ENCODE measurements at places on chromosomes 7 and 10.

DNA sequence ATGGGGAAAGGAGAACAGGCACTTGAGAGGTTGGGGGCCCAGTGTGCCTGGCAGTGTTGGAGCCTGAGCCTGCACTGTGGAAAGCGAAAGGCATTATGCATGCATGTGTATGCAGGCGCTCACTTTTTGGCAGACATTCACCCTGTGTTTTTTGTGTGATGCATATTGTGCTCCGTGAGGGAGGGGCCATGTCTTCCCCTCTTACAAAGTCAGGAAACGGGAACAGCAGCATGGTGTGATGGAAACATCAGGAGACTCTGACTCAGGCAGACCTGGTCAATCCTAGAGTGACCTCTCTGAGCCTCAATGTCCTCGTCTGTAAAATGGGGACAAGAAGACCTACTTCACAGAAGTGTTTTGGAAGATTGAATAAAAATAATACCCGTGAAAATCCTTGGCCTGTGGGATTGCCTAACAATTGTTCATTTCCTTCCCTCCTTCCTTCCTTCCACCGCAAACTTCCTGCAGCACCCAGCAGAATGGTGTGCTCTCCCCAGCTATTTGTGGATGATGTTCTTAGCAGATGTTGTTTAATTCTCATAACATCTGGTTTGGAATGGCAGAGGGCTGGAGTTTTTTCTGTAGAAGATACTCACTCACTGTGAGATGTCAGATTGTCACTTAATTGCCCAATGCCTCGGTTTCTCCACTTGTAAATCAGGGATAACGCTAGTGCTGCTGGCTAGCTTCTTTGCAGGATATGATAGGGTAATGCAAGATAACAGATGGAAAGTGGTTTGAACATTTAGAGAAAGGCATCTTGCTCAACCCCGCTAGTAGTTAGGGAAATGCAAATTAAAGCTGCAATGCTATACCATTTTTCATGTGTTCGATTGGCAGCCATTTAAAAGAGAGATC, 39.8 kb downstream of the CDH23 start:
- DNase-seq = no peak

GRCh38 chr7:36473454-36474282, 84.0 kb downstream of the ANLN start:
- peak; percentile 3 for DNase-seq

DNA sequence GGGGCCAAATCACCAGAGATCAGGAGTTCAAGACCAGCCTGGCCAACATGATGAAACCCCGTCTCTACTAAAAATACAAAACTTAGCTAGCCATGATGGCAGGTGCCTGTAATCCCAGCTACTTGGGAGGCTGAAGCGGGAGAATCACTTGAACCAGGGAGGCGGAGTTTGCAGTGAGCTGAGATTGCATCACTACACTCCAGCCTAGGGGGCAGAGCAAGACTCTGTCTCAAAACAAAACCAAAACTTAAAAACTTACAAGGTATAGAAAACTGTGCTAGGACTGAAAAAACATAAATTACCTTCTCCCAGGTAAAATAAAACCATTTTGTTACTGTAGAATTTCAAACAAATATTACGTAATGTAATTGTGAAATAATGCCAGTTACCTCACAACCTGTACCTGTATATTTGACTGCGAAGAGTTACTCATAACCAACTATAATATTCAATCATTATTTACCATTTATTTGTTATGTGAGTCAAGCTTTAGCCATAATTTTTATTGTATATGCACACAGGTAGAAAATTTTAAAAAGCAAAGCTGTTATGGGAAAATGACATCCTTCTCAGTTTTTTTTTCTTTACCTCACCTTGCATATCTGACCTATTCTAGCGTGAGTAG, 180.9 kb downstream of the SEMA3A start:
- DNase-seq = no peak

DNA sequence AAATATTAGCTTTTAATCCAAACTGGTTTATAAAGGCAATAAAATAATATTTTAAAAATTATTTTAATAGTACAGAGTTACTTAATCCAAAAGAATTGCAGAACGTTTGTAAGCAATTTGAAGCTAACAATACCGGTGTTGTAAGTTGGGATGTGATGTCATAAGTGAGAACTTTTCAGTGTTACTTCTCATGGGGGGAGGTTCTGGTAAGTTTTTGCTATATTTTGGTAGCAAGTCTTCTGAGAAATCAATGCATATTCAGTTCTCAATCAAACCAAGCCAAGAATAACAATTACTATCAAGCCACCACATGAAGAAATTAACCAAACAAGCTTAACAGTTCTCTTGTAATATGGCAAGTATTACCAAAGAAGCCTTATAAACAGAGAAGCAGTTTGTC, 147.1 kb upstream of the ASAH2 start:
- DNase-seq = no peak

- DNase-seq = no peak
These were observed 343.4 kb downstream of the PRPF18 start for GRCh38 chr10:13930120-13930519.

DNA sequence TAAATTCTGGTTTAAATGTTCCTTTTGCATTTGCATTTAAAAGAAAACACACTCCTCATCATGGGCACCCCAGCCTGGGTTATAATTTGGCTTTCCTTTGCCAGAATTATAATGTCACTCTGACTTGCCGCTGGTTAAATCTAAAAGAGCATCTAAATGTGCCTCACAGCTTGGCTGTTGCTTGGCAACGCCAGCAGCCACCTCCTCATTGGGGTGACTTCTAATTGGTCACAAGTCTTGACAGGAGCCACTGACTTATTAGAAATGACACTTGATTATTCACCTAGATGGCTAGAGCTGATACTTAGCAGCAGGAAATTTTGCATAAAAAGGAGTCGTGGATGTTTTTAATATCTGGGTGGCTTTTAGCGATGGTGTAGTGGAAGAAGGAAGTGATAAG, 114.3 kb downstream of the TBXAS1 start:
- no peak for DNase-seq

DNA sequence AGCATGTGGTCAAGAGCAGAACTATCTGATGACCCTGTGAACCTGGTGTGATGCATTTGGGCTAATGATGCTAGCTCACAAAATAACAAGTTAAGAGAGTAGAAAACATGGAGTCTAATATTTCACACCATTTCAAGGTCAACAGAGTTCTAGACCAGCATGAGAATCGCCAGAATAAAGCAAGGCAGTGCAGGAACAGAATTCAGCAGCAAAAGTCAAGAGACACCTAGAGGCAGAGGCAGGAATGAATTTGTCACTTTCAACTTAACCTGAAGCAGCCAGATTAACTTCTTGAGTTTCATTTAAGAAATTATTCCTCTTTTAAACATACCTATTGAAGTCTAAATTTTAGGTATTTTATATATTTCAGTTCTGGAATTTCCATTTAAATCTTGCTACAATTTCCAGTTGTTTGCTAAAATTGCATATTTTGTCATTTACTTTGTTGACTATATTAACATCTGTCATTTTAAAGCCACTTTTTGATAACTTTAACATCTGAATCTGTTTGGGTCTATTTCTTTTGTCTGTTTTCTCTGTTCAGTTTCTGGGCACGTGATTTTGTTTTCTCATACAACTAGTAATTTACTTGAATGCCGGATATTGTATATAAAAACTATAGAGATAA, 44.2 kb upstream of the PRSS58 start:
- DNase-seq = no peak

DNA sequence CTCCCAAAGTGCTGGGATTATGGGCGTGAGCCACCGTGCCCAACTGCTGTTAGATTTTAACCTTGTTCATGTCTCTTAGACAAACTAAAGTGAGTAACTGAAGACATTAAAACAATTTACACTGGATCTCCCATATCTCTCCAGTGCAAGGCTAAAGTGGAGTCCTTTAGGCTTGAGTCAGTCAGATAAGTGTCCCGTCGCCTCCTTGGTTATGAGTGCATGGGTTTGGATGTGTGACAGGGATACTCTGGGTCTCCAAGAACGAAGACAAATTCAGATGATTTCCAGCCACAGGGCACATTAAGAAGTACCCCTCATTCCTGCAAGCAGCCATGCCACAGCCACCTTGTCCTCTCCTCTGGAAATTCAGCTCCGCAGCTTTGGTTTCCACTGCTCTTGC, 66.1 kb upstream of the PDZD8 start:
- no peak for DNase-seq

- DNase-seq = no peak
These were observed 261.1 kb downstream of the AUTS2 start for GRCh38 chr7:69859342-69859741.

GRCh38 chr7:87411186-87411585, 64.3 kb downstream of the ABCB4 start:
- DNase-seq = no peak

DNA sequence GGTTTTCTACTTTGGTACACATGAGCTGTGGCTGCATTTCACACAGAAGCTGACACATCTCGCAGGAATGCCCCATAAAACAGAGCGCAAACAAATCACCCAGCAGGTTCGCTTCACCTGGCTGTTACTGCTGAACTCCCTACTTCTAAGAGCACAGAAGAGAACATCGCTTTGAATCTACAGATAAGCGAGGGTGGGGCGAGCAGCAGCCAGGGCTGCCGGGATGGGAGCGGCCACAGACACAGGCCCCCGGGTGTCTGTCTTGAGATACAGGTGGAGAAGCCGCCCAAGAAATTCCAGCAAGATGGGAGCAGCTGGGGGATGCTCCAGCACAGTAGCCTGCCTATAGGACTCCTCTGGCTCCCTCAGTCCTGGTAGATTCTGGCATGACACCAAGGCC, 27.4 kb downstream of the OGDHL start:
- DNase-seq = no peak

- no peak for DNase-seq
These were observed 58.2 kb downstream of the POU6F2 start for GRCh38 chr7:39035903-39036302.

GRCh38 chr10:123221418-123221817, 67.2 kb downstream of the BUB3 start:
- no peak for DNase-seq
